ENCODE measurements at places on chromosomes 4 and X.

GRCh38 chr4:156193800-156194199, 240.1 kb upstream of the CTSO start:
- DNase-seq, result peak; percentile 66

GRCh38 chr4:5881340-5881739, 11.5 kb downstream of the CRMP1 start:
- no peak for DNase-seq

DNA sequence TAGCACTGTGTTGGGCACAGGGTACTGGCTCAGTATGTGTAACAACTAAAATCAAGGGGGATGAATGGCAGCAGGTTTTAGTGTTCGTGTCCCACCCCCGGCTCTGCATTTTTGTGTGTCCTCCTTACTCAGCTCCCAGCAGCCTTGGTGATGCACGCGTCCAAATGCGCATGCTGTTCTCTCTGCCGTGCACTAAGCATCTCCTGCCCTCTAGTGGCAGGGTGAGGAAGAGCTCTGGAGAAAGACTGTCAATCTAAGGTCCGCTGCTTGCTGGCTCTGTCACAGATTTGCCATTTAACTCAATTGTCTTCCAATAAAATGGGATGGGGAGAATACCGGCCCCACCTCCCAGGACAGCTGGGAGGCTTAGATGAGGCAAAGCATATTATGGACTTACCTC, 61.4 kb downstream of the WFS1 start:
- DNase-seq, result no peak

DNA sequence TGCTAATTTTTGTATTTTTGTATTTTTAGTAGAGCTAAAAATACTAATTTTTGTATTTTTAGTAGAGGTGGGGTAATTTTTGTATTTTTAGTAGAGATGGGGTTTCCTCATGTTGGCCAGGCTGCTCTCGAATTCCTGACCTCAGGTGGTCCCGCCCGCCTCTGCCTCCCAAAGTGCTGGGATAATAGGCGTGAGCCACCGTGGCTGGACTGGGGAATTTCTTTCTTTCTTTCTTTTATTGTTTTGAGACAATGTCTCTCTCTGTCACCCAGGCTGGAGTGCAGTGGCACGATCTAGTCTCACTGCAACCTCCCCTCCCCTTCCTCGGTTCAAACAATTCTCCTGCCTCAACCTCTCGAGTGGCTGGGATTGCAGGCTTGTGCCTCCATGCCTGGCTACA, 83.0 kb downstream of the FAM193A start:
- no peak for DNase-seq

GRCh38 chr4:123858465-123858864, 461.9 kb downstream of the SPRY1 start:
- DNase-seq, result no peak

DNA sequence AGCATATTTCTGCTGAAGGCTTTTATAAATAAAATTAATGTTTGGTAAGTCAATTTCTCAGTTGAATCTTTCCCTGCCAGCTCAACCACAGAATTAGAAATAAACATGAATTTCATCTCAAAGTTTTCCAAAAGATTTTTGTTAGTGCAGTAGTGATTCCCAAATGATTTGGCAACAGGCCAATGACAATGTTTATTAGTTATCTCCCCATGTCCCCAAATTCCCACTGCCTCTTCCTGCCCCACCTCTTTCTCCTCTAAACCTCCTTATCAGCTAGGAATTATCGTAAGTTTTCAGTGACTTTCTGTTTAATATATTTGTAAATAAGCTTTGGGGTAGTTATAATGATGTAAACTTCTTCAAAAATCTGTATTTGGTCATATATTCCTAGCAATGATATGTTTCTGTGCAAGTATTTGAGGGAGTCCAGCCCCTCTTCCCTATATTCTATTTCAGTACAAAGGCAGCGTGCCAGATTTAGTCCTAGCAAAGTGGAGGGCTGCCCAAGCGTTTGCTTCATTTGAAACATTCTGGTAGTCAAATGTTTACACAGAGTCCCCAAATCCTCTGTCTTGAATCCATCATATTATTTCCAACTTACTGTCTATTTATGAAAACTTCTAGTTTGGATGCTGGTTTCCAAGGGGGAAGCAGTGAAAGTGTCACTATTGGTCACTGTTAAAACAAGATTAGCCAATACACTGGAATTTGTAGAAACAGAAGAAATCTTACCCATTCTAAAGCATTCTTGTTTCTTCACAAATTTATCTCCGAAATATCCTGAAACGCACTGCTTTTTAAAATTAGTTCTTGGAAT, 33.7 kb upstream of the ANKRD50 start:
- DNase-seq, result no peak

DNA sequence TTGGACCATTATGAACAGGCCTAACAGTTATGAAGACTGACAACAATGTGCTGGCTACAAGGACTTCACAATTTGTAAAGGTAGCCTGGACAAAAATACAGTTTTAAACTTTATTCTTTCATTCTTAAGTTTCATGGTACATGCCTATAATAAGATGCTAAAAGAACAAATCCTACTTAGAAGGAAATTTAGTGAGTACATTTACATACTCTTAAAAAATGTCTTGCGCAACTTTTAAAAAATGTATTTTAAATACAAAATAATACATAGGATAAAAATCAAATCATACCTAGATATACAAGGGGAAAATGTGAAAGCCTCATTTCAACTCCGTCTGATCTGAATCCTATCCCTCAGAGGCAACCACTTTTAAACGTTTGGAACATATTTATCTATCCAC, 200.7 kb upstream of the SPIN4 start:
- DNase-seq, result no peak

DNA sequence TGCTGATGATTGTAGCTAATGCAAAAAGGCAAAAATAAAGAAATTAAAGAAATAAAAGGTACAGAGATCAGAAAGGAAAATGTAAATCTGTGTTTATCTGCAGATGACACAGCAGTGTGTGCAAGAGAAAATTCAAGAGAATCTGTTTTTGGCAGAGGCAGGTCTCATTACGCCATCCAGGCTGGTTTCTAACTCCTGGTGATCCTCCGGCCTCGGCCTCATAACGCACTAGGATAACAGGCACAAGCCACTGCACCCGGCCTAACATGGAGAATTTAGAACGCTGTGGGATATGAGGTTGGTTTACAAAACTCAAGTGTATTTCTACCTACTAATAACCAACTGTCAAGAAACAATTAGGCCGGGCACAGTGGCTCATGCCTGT, 29.4 kb downstream of the CTBP1 start:
- no peak for DNase-seq

DNA sequence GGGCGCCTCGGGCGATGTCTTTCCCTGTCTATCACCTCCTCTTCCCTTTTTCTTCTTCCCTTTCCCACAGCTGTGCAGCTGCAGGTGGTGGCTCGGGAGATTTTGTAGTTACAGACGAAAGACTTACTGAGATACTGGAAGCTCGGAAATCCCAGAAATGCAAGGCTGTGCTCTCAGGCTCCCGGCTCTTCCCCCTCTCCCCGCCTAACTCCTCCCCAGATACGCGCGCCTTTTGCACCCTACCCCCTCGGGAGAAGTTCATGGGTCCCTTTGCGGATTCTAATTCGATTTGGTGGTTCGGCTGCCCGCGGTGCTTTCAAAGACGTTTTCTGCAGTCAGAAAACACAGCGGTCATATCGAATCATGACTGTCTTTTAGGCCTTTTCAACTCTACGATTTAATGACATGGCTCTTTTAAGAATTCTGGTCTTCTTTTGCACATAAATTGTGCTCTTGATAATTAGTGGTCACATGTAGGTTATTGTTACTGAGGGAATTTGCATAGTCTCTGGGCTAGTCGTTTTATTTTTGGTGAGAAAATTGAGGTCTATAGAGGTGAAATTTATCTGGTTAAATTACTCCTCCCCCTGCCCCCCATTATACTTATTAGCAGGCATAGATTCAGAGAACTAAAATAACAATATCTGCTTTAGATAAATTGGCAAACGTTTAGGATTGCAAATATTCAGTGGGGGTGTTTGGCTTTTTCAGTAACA, 1.6 kb downstream of the SEPTIN11 start:
- peak; percentile 57 for DNase-seq

DNA sequence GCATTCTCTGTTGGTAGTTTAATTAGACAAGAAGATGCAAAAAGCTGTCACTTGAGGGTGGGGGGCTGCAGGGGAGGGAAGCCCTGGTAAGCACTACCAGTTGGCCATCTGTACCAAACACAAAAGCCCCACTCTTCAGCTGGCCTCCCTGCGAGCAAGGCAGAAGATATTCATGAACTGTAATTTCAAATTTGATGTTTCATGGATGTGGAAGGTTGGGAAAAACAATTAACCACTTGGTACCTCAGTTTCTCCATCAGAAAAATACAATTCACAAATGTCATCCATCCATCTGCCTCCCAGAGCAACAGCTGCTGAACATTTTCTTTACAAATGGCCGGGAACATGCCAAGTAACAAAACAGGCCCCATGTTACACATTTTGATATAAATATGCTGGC, 265.3 kb downstream of the HNRNPD start:
- no peak for DNase-seq

DNA sequence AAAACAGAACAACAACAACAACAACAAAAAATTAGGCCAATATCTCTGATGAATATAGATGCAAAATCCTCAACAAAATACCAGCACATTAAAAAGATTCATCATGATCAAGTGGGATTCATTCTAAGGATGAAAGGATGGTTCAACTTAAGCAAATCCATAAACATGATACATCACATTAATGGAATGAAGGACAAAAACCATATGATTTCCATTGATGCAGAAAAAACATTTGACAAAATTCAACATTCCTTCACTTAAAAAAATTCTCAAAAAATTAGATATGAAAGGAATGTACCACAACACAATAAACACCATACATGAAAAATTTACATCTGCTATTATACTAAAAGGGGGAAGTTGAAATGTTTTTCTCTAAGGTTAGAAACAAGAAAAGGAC, 103.3 kb downstream of the IL15 start:
- peak; percentile 44 for DNase-seq

GRCh38 chr4:142406917-142407501, 439.1 kb downstream of the INPP4B start:
- DNase-seq, result no peak

- no peak for DNase-seq
Observed at GRCh38 chr4:31043382-31044062, 323.4 kb downstream of the PCDH7 start.

DNA sequence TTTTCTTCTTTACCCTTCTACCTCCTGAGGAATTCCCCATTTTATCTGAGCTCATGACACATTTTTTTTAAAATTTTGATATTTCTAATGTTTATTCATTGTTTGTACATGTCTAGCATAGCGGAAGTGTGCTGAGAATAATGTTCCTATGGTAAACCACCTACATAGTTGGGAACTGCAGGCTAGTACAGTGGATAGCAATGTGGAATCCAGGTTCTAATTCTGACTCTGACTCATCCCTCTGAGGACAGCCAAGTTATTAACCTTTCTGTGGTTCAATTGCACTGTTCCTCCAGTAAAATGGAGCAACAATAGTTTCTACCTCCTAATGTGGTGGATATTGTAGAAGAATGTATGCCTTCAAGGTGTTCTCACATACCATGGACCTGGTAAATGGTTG, 20.6 kb upstream of the APELA start:
- no peak for DNase-seq

DNA sequence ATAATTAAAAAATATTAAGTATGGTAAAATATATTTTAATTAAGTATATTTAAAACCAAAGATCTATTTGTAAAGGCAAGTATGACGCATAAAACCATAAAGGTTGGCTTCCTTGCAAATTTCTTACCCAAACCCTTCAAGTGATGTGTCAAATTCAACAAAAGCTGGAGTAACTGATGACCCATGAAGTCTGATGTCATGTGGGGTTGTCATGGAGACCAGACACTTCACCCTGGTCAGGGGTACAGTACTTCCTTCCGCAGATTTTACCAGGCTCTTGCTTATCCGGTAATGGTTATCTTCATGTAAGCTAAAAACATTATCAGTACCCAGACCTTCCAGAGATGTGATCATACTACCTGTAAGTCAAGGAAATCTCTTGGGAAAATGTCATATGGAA, 170.1 kb downstream of the WDFY3 start:
- DNase-seq, result no peak

DNA sequence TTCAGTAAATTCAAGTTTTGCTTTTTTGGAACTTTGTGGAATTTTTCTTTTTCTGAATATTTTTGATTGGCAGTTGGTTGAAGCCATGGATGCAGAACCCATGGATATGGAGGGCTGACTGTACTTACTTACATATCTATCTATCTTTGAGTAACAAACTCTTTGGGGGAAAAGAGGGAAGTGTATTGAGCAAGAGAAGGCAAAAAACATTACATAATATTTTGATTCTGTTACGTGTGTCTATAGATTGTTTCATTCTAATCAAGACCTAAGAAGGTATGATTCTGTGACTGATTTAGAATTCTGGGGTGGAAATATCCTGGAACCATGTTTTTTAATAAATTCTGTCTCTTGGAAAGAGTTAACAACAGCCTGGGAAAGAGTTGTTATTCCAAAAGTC, 31.5 kb downstream of the GRSF1 start:
- DNase-seq, result no peak

- no peak for DNase-seq
Observed at GRCh38 chr4:71604785-71605184, 179.1 kb downstream of the GC start.

DNA sequence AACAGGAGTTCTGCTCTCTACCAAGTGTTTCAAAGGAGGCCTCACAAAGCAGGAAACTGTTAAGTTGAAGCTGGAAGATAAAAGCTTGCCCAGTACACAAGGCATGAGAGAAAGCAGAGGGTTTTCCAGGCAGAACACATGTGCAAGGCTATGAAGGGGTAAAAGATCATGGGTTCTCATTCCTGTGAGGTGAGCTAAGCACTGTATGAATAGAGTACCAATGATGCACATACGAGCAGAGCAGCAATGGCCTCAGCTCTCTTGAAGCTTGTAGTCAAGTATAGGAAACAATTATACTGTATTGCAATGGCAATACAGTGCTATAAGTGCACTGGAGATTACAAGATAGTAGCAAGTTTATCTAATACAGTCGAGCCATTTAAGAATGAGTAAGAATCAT, 18.0 kb downstream of the TTC29 start:
- no peak for DNase-seq

DNA sequence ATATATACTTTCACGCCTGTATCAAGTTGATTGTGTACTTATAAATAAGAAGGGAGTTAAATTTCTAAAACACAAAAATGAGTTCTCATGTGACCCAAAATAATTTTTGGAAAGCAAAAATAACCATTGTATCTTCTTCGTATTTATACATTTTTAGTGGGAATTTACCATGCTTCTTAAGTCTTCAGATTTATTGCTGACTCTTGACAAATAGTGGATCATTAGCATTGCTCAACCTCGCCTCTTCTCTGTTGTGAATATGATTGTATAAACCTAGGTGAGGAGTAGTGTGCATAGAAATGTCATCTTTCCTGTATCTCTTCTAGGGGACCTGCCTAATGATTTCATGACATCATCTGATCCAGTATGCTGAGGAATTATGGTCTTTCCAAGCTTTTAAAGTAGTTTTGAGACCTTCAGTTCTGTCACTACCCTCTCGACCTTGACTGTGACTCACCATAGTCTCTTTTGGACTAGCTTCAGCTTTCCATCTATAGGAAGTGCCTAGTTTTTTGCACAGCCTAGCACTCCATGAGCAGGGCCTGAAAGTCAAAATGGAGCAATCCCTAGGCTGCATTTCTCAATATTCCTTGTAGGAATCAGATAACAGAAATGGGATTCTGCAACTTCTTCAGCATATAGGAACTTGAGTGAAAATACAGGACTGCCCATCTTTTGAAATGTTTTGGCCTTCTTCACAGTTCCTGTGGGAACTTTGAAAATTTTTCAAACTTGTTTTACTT, 157.6 kb downstream of the ARX start:
- DNase-seq, result peak; percentile 14
